Psoas muscle (tissue), 8 donors: ENCODE measurements at places on chromosomes 11 and 22. TPM values are rescaled to one million over a fixed set of nuclear protein-coding genes. Genes with fewer than 3 reads are reported as not detected.

DNA sequence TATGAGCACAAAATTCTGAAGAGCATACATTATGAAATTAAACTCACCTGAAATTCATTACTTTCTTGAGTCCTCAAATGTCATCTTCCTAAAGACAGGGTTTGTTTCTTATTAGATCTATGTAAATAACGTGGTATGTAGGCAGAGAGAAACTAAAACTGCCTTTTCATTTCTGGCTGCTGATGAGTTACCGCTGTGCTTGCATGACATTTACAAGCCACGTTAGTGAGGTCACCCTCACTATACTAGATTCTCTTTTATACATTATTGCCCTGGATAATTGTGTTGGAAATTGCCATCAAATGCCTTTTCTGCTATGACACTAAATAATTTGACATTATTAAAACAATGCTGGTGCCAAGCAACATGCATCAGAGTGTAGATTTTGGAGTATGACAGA, 748.3 kb upstream of the ANO3 start:
- no peak for DNase-seq

- DNase-seq: no peak
These were observed 129.4 kb upstream of the PAX6 start for GRCh38 chr11:31940371-31941037.

- DNase-seq: no peak
These were observed 53.7 kb downstream of the CD6 start for GRCh38 chr11:61024938-61025820.

DNA sequence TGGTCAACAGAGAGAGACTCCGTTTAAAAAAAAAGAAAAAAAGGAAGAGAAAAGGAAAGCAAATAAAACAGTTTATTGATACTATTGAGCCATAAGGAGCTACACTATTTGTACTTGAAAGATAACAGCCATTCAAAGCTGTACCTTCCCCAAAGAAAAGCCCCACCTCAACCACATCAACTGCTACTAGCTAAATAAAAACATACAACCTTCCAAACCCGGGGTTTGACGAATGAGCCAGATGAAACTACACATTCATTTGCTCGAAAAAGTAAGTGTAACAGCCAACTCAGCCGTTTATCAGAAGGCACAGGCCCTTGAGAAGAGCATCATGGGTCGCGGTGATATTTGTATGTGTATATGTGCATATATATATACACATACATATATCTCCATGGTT, 78.4 kb downstream of the SIK3 start:
- no peak for DNase-seq

DNA sequence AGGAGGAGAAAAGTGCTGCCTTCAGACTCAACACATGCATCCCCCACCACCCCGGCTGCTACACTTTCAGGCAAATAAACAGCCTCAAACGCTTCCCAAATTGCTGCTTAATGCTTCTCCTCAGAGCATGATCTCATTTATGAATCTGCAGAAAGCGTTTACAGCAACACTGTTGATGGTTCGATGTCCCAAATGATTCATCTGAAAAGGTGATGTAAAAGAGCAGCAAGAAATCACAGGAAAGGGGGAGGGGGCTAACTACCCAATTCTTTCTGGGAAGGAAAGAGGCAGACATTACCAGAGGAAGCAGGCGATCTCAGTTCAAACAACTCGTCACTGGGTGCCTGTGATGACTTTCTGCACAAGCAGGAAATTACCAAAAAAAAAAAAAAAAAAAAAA, 119.6 kb downstream of the TENM4 start:
- DNase-seq: no peak

MYOD1 gene
- polyA plus RNA-seq: 6.8 TPM

DNA sequence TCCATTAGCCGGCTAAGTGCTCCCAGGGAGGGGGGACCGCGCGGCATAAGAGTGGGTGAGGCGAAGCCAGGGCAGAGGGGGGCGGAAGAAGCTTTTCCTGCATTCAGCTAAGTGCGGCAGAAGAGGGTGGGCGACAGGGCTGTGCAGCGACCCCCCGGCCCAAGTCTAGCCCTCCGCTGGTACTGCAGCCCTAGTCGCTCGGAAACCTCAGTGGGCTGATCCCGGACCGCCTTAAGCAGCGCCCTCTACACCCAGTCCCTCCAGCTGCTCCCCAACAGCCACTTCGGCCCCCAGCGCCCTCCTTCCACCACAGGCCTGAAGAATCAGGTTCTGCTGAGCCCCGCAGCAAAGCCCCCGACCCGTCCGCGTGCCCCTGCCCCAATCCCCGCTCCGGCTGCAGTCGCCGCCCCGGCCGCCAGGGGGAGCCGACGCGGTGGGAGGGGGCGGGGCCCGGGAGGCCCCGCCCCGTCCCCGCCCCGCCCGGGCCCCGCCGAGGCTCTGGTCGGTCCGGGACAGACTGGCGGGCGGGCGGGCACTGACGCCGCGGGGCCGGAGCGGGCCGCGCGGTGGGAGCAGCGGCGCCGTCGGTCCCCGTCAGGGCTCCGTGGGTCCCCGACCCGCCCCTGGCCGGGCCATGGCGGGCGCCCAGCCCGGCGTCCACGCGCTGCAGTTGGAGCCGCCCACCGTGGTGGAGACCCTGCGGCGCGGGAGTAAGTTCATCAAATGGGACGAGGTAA, at the start of gene PLCB3:
Gene PLCB3, plus strand, starts transcription at position 515 of the 737 bp plus-strand sequence. Its CDS starts 120 bp downstream, at position 635.
- peak; percentile 55 for DNase-seq

SLC5A12 gene
- polyA plus RNA-seq: not detected

SEPTIN3 gene
- 0.03 TPM for polyA plus RNA-seq
